ENCODE measurements at places on chromosomes 2 and 18.

- H3K36me3 ChIP-seq: no peaks in the 10 kb centered on the region
- H3K4me1 ChIP-seq: no peaks in the 10 kb centered on the region
- no peak overlapping the region for H3K27ac ChIP-seq
- H3K27me3 ChIP-seq: no peaks in the 10 kb centered on the region
Measured at GRCh38 chr2:230690439-230690838, 22.2 kb upstream of the CAB39 start.

DNA sequence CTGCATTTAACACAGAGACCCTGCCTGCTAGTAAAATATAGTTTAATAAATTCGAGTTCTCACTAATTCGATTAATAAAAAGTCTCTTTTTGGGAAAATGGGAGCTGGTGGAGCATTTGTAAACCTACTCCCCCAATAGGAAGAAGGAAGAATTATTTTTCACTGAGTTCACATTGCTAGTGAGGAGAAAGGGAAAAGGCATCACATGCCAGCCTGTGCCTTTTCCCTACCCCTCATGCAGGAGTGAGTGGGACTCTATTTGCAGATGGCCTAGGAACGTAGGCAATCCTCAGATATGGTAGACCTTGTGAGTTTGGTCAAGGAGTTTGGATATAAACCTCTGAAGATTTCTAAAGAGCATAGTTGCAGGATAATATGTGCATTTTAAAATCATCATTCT lies 218.4 kb upstream of the TRIB2 start:
- peaks cover 88% of the 10 kb centered on the region for H3K4me1 ChIP-seq
- H3K27me3 ChIP-seq: no peaks in the 10 kb centered on the region
- H3K36me3 ChIP-seq: no peaks in the 10 kb centered on the region
- no peak for DNase-seq
- no peak overlapping the region for H3K27ac ChIP-seq

GRCh38 chr2:37037771-37038170 lies 46.4 kb downstream of the HEATR5B start:
- H3K4me3 ChIP-seq: no peak overlapping the region
- H3K27me3 ChIP-seq: no peaks in the 10 kb centered on the region
- H3K4me1 ChIP-seq: no peaks in the 10 kb centered on the region
- no peak for DNase-seq

DNA sequence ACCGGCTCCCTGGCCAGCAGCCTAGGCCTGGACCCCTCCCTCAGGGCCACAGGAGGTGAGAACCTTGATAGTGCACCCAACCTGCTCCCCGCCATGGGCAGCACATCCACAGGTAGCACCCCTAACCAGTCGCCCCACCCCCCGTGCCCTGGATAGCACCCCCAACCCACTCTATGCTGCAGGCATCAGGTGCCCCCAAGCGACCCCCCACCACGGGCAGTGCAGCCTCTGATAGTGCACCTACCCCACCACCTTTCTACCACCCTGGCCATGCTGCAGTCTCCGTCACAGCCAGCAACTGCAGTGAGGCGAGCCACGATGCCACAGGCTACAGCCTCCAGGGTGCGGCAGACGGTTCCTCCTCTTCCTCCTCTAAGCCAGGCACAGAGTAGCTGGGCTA lies 55.6 kb downstream of the SOWAHC start:
- H3K27ac ChIP-seq: no peak overlapping the region
- H3K4me1 ChIP-seq: no peaks in the 10 kb centered on the region
- H3K36me3 ChIP-seq: no peaks in the 10 kb centered on the region
- no peaks in the 10 kb centered on the region for H3K27me3 ChIP-seq
- no peak for DNase-seq

GRCh38 chr18:47412924-47413323 lies 161.5 kb upstream of the SKOR2 start:
- no peaks in the 10 kb centered on the region for H3K4me1 ChIP-seq
- no peaks in the 10 kb centered on the region for H3K27me3 ChIP-seq
- no peak overlapping the region for H3K27ac ChIP-seq
- H3K36me3 ChIP-seq: no peaks in the 10 kb centered on the region

GRCh38 chr2:71101656-71102055 lies 28.4 kb downstream of the MCEE start:
- no peaks in the 10 kb centered on the region for H3K4me1 ChIP-seq
- H3K27me3 ChIP-seq: no peaks in the 10 kb centered on the region
- no peak for DNase-seq
- H3K4me3 ChIP-seq: no peak overlapping the region
- no peak overlapping the region for H3K27ac ChIP-seq

GRCh38 chr2:31729442-31730092 lies 148.8 kb upstream of the SRD5A2 start:
- no peaks in the 10 kb centered on the region for H3K27me3 ChIP-seq
- H3K4me3 ChIP-seq: no peak overlapping the region

GRCh38 chr18:31876707-31877106 lies 66.2 kb downstream of the TRAPPC8 start:
- H3K4me3 ChIP-seq: no peak overlapping the region
- DNase-seq: no peak
- H3K36me3 ChIP-seq: peaks cover 27% of the 10 kb centered on the region
- no peaks in the 10 kb centered on the region for H3K4me1 ChIP-seq
- H3K27me3 ChIP-seq: no peaks in the 10 kb centered on the region

DNA sequence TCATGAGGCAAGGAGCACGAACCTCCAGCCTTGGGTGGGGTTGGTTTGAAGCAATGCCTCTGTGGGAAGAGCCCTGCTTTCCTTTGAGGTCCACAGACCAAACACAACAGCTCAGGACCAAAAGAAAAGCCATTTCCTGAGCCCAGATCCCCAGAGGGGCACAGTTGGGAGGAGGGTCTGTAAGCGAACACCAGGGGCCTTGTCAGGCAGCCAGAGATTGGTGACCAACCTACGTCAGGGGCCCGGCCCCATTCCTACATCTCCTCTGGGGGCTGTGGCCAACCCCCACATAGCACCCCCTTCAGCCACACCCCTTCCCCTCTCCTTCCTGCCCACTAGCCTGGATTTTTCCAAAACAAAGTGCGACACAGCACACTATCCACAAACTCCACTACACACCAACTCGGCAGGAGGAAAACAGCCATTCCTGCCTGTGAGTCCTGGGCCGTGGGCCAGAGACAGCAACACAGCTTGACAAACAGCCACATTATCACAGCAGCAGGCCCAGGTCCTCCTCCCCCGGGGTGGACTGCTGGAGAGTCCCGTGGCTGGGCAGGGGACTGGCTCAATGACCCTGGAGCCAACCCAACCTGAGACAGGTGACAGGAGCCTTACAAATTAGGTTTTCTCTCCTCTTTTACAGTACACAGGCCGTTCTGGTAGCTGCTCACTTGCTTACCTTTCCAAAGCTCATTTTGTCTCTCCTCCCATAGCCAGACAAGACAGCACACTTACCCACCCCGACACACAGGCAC lies 98.8 kb downstream of the TNS1 start:
- H3K4me3 ChIP-seq: no peak overlapping the region
- no peaks in the 10 kb centered on the region for H3K36me3 ChIP-seq
- H3K4me1 ChIP-seq: no peaks in the 10 kb centered on the region

- no peaks in the 10 kb centered on the region for H3K27me3 ChIP-seq
- H3K4me1 ChIP-seq: no peaks in the 10 kb centered on the region
- H3K4me3 ChIP-seq: no peak overlapping the region
- no peaks in the 10 kb centered on the region for H3K36me3 ChIP-seq
Measured at GRCh38 chr2:64837925-64838641, 151.1 kb upstream of the SLC1A4 start.

GRCh38 chr2:40201425-40201824 lies 250.5 kb downstream of the SLC8A1 start:
- DNase-seq: no peak
- H3K4me3 ChIP-seq: no peak overlapping the region
- H3K36me3 ChIP-seq: no peaks in the 10 kb centered on the region
- no peaks in the 10 kb centered on the region for H3K27me3 ChIP-seq
- no peak overlapping the region for H3K27ac ChIP-seq
- no peaks in the 10 kb centered on the region for H3K4me1 ChIP-seq

- no peaks in the 10 kb centered on the region for H3K27me3 ChIP-seq
- no peak overlapping the region for H3K4me3 ChIP-seq
Measured at GRCh38 chr2:182553483-182553882, 126.6 kb upstream of the PDE1A start.

- DNase-seq: no peak
- H3K4me1 ChIP-seq: no peaks in the 10 kb centered on the region
- peaks cover 8% of the 10 kb centered on the region for H3K27me3 ChIP-seq
- H3K27ac ChIP-seq: no peak overlapping the region
- H3K4me3 ChIP-seq: no peak overlapping the region
- H3K36me3 ChIP-seq: no peaks in the 10 kb centered on the region
Measured at GRCh38 chr2:238848976-238849853, 1.3 kb downstream of the TWIST2 start.

DNA sequence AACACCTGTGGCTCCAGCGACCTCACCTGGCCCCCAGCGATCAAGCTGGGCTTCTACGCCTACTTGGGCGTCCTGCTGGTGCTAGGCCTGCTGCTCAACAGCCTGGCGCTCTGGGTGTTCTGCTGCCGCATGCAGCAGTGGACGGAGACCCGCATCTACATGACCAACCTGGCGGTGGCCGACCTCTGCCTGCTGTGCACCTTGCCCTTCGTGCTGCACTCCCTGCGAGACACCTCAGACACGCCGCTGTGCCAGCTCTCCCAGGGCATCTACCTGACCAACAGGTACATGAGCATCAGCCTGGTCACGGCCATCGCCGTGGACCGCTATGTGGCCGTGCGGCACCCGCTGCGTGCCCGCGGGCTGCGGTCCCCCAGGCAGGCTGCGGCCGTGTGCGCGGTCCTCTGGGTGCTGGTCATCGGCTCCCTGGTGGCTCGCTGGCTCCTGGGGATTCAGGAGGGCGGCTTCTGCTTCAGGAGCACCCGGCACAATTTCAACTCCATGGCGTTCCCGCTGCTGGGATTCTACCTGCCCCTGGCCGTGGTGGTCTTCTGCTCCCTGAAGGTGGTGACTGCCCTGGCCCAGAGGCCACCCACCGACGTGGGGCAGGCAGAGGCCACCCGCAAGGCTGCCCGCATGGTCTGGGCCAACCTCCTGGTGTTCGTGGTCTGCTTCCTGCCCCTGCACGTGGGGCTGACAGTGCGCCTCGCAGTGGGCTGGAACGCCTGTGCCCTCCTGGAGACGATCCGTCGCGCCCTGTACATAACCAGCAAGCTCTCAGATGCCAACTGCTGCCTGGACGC lies 4.9 kb downstream of the GPR35 start:
- H3K36me3 ChIP-seq: no peaks in the 10 kb centered on the region
- peak; percentile 42 for DNase-seq
- H3K27ac ChIP-seq: no peak overlapping the region

GRCh38 chr2:102345329-102345920 lies 10.2 kb upstream of the IL18R1 start:
- no peak overlapping the region for H3K4me3 ChIP-seq
- no peak overlapping the region for H3K27ac ChIP-seq
- no peak for DNase-seq
- H3K27me3 ChIP-seq: no peaks in the 10 kb centered on the region

GRCh38 chr2:153543635-153544071 lies 65.1 kb upstream of the RPRM start:
- H3K27me3 ChIP-seq: no peaks in the 10 kb centered on the region
- no peak overlapping the region for H3K4me3 ChIP-seq
- DNase-seq: no peak
- no peaks in the 10 kb centered on the region for H3K36me3 ChIP-seq

- no peak overlapping the region for H3K27ac ChIP-seq
- H3K36me3 ChIP-seq: peaks cover 24% of the 10 kb centered on the region
- no peak for DNase-seq
- H3K4me1 ChIP-seq: no peaks in the 10 kb centered on the region
- no peaks in the 10 kb centered on the region for H3K27me3 ChIP-seq
Measured at GRCh38 chr2:61379521-61379920, 91.4 kb downstream of the USP34 start.

- peaks cover 4% of the 10 kb centered on the region for H3K36me3 ChIP-seq
- no peaks in the 10 kb centered on the region for H3K27me3 ChIP-seq
- DNase-seq: no peak
- no peaks in the 10 kb centered on the region for H3K4me1 ChIP-seq
- no peak overlapping the region for H3K4me3 ChIP-seq
- no peak overlapping the region for H3K27ac ChIP-seq
Measured at GRCh38 chr2:73059106-73059505, 12.4 kb downstream of the SFXN5 start.

DNA sequence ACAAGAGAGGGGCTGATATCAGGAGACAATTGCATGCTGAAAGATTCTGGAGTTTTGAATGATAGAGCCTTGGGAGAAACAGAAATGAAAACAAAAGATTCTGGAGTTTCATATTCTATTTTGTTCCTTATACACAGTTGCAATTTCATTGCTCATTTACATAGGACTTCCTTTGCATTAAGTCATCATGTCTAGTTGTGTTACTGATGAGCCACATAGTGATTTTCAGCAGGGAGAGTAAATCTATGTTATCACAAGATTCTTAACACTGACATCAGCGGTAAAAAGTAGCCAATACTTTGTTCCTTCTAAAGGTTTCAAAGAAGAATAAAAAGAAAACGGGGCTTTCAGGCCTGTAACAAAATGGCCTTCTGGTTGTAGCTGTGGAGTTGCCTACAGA lies 7.1 kb downstream of the ADAM17 start:
- H3K27ac ChIP-seq: no peak overlapping the region
- no peaks in the 10 kb centered on the region for H3K36me3 ChIP-seq
- no peak for DNase-seq

GRCh38 chr2:169189132-169189531 lies 119.8 kb downstream of the DHRS9 start:
- no peak for DNase-seq
- H3K36me3 ChIP-seq: no peaks in the 10 kb centered on the region
- H3K4me3 ChIP-seq: no peak overlapping the region
- no peaks in the 10 kb centered on the region for H3K27me3 ChIP-seq

DNA sequence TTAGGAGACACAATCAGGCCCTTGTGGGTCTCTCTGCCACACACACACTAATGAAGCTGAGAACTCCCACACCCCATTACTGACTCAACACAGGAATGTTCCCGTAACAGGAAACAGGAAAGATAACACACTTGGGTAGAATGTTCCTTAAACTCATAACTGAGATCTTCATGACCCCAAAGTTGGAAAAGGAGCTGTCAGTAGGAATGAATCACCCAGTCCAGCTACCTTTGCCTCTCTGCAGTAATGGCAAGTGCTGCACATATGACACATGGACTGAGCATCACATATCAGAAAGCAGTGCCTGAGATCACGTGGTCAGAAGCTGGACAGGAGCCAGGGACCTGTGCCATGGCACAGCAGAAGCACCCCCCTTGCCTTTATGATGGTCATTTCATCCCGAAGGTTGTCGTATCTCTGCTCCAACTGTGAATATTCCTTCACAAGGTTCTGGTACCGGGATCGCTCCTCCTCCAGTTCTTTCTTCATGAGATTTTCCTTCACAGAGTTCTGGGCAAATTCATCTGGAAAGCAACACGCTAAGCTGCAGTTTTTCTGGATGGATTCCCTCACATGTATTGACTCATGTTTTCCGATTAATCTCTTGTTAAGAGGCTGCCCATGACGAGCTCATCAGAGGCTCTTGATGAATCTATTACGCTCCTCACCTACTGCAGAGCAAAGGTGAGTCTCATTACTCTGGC lies 65.4 kb upstream of the ACAA2 start:
- no peak overlapping the region for H3K4me3 ChIP-seq
- no peaks in the 10 kb centered on the region for H3K4me1 ChIP-seq
- no peak for DNase-seq

GRCh38 chr2:45237850-45238542 lies 228.7 kb upstream of the SIX2 start:
- no peaks in the 10 kb centered on the region for H3K4me1 ChIP-seq
- H3K27me3 ChIP-seq: no peaks in the 10 kb centered on the region
- H3K27ac ChIP-seq: no peak overlapping the region
- no peaks in the 10 kb centered on the region for H3K36me3 ChIP-seq

- H3K4me3 ChIP-seq: no peak overlapping the region
- DNase-seq: no peak
- H3K27me3 ChIP-seq: no peaks in the 10 kb centered on the region
Measured at GRCh38 chr18:49100226-49100968, 149.6 kb upstream of the SMAD7 start.
